ENCODE measurements at places on chromosomes 6 and 20.

GRCh38 chr6:75363304-75363703 is 78.7 kb upstream of the TMEM30A start:
- no peak for DNase-seq

DNA sequence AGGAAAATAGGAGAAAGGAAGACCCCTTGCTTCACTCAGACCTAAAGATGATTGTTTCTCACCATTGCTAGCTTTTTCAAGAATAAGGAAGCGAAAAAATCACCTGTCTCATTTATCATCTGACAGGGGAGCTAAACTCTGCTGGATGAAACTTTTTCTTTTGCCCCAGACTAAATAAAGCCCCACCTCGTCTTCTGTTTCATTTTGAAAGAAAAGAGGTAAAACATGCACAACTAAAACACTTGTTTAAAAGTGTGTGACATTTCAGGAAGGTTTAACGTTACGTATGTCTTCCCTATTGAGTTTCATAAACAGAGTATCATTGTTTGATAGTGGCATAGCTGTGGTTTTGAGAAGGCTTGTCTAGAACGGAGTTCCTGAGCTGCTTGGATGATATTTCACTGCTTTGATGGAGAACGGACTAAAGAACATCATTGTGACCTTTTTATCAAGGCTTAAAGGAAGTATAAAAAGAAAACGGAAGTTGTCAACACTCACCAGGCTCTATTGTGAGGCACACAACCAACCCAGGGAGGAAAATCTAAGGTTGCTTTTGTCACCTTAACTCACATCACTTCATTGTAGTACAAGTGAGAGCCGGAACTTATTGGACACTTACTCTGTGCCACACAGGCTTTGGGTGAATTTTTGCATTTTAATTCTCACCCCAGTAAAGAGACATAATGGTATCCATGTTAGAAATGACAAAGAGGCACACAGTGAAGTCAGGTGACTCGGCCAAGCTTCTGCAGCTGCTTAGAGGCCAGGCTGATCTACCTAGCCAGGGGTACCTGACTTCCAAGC is 29.5 kb downstream of the TSHZ2 start:
- DNase-seq = no peak

- no peak for DNase-seq
Measured at GRCh38 chr20:57711311-57711712, 1.5 kb upstream of the PMEPA1 start.

DNA sequence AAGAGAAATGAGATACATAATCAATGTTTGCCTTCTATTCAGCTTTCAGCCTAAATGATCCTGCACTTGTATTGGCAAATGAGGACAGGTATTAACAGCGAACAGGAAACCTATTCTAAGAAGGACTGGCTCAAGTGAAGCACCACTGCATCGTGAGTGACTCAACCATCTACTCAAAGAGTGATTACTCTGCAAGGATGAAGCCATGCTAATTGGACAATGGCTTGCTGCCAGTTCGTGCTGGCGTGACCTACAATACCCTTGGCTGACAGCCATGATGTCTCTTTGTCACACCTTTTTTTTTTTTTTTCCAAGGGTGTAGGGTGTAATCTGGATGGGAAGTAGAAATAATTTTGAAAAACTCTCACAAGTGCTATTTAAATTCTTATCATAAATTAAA is 104.9 kb downstream of the GJA10 start:
- DNase-seq = no peak

DNA sequence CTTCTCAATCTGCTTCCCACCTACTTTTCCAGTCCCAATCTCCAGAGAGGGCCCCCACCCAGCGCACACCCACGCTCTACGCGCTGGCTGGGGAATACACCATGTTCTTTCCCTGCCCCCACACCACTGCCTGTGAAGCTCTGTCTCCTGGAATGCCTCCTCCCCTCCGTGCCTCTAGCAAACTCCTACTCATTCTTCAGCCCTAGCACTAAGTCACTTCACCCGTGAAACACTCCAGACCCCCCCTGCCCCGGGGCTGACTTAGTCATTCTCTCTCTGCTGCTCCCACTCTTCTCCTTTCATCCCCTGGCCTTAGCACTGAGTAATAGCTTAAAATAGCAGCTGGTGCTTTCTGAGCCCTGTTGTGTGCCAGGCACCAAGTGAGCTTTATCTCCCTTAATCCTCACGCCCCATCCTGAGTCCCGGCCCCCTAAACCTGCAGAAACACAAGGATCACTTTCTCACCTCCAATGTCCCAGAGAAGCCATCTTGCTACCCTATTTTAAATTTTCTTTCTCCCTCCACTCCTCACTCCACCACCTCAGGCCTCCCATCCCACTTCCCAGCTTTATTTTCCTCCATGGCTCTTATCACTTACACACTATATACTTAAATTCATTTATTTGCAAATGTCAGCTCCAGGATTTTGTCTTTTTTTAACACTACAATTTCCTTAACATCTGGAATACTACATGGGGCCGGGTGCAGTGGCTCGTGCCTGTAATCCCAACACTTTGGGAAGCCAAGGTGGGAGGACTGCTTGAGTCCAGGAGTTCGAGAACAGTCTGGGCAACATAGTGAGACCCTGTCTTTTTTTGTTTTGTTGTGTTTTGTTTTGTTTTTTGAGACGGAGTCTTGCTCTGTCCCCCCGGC is 6.3 kb upstream of the PARD6B start:
- peak; percentile 72 for DNase-seq

GRCh38 chr20:10316582-10316981 is 98.0 kb downstream of the SNAP25 start:
- DNase-seq = no peak

GRCh38 chr6:136961848-136962247 is 39.7 kb downstream of the SLC35D3 start:
- DNase-seq = no peak

DNA sequence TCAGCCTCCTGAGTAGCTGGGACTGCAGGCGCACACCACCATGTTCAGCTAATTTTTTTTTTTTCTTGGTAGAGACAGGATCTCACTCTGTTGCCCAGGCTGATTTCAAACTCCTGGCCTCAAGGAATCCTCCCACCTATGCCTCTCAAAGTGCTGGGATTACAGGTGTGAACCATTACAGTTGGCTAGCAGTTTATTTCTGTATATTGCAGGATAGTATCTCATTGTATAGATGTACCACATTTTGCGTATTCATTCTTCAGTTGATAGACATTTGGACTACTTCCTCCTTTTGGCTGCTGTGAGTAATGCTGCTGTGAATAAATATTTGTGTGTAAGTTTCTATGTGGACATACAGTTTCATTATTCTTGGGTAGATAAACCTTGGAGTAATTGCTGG is 32.9 kb downstream of the ASXL1 start:
- DNase-seq = no peak
